ENCODE measurements at places on chromosomes 3 and 15.

DNA sequence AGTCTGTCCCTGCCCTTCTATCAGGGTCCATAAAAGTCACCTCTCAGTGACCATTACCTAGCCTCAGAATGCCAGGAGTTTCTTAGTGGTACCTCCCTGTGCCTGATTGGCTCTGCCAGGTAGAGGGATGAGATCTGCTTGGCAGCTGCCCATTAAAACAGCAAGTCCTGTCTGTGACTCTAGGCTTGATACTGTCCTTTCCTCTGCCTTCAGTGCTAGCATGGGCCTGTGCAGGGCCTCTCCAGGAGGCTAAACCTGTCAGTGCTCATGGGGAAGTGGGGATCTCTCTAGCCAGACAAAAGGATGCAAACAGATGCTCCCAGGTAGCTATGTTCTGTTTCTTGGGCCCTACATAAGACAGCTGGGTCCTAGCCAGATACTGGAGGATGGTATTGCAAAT lies 10.0 kb upstream of the MANF start:
- DNase-seq: no peak

DNA sequence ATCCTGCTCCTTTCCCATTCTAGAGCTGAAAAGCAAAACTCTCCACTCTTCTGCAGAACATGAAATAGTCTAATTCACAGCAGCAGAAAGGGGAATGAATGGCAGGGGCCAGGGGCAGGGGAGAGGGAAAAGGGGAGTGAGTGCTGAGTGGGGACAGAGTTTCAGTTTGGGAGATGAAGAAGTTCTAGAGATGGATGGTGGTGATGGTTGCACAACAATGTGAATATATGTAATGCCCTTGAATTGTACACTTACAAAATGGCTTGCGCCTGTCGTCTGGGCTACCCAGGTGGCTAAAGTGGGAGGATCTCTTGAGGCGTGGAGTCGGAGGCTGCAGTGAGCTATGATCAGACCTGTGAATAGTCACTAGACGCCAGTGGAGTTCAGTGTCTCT lies 78.5 kb upstream of the MEF2A start:
- no peak for DNase-seq

DNA sequence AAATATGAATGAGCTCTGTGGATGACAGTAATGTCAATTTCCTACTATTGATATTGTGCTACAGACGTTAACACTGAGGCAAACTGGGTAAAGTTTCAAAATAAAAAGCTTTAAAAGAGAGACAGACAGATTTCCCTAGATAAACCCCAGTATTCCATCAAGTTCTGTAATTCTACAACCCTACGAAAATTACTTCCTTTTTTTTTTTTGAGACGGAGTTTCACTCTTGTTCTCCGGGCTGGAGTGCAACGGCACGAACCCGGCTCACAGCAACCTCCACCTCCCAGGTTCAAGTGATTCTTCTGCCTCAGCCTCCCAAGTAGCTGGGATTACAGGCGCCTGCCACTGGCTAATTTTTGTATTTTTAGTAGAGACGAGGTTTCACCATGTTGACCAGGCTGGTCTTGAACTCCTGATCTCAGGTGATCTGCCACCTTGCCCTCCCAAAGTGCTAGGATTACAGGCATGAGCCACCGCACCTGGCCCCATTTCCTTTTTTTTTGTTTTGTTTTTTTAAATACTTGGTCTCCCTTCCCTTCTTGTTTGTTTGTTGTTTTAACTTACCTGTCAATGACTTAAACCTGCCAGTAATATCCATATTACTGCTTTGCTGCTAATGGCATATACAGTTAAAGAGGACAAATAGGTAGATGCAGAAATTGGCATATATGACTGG lies 57.2 kb downstream of the CBLB start:
- no peak for DNase-seq

DNA sequence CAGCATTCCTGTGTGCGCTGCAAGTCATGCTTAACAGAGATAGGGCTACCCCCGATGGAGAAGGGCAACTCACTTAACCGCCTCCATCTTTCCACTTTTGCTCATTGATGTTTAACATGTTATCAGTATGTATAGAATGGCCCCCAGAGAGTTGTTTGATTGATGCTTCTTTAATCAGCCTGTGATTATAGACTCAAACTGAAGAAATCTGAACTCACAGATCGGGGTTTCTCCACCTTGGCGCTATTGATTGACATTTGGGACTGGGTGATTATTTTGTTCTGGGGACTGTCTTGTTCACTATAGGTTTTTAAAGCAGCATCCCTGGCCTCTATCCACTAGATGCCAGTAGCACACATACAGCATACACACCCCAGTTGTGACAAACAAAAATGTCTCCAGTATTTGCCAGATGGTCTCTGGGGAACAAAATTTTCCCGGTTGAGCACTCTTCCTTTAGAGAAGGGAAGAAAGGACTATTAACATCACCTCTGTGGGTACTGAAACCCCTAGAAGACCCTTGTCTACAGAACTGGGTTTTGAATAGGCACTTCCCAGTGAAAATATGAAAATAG lies 54.4 kb downstream of the LARS2 start:
- DNase-seq: no peak

- no peak for DNase-seq
These were observed 38.0 kb downstream of the SMAD3 start for GRCh38 chr15:67103432-67103831.

DNA sequence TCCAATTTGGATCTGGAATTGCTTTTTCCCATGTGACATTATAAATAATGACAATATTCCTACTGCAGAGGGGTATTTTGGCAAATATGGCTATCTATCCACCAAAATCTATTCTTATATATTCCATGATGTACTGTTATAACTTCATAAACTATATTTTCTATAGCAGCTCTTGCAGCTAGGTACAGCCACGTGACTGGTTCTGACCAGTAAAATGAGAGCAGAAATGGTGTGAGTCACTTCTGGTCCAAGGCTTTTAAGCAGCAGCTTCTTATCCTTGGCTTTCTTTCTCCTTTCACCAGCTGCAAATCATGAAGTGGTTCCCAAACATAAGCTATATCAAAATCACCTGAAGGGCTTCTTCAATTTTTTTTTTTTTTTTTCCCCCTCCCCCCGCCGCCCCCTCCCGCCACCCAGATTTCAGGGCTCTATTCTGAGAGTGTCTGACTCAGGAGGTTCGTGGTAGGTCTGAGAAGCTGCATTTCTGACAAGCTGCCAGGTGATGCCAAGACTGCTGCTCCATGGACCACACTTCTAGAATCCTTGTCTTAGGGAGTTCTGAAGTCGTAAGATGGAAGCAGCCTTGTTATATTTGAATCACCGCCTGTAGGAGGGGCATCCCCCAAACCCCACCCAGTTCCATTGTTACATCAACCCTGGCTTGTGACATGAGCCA lies 357.5 kb downstream of the CHST2 start:
- no peak for DNase-seq

- no peak for DNase-seq
These were observed 470.7 kb upstream of the CBLB start for GRCh38 chr3:106339551-106339950.

GRCh38 chr15:31346367-31347066 lies 19.9 kb downstream of the KLF13 start:
- DNase-seq: no peak

DNA sequence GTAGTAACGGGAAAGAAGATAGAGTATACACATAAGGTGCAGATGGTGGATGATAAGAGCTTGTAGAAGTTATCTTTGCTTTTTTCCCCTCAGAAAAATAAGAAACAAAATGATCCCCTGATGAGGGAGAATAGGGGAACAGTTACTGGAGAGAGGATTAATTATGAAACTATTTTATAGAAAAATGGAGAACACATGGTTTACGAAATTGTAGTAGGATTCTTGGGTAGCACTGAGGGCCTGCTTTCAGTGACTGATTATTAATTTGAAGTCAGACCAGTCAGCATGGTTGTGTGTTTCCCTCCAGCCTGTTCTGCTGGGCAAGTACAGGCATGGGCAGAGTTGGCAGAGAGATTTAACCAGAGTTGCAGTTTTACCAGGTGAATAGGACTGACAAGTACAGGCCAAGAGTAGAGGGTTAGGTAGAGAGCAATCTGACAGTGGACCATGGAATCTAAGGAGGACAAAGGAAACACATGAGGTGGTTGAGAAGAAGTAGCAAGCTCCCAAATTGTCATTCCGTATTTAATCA lies 5.9 kb downstream of the SLC49A4 start:
- DNase-seq: no peak

DNA sequence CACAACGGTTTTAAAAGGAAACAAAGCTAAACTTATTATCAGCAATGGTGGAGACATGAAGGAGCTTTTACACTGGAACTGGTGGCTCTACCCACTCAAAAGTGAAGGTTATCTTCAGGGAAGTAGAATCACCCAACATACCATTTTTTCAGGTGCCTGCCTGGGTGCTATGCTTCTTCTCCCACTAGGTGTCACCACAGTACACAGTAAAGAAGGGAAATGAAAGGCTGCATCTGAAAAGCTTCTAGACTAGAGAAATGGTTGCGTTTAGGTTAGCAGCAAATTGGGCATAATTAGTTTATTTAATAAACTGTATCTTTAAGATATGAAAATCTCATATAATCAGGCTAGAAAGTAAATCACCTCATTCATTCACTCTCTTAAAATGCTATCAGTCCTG lies 47.0 kb upstream of the SELENOK start:
- peak; percentile 55 for DNase-seq

- no peak for DNase-seq
These were observed 9.9 kb downstream of the THAP10 start for GRCh38 chr15:70882361-70882760.

GRCh38 chr3:99656624-99657023 lies 18.2 kb downstream of the COL8A1 start:
- no peak for DNase-seq

DNA sequence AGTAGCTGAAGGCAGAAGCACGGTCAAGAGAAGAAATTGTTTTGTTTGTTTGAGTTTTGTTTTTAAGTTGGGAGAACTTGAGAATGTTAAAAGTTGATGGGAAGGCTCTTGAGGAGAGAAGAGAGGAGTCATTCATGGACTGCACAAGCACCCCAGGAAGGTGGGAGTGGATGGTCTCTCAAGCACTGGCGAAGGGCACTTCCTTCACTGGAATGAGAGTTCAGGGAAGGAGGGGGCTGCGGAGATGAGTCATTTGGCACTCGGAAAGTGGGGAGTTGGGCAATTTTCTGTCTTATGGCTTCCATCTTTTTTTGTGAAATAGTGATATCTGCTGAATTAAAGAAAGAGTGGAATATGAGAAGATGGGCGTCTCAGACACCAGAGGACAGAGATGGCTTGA lies 66.0 kb downstream of the ATP13A4 start:
- no peak for DNase-seq

DNA sequence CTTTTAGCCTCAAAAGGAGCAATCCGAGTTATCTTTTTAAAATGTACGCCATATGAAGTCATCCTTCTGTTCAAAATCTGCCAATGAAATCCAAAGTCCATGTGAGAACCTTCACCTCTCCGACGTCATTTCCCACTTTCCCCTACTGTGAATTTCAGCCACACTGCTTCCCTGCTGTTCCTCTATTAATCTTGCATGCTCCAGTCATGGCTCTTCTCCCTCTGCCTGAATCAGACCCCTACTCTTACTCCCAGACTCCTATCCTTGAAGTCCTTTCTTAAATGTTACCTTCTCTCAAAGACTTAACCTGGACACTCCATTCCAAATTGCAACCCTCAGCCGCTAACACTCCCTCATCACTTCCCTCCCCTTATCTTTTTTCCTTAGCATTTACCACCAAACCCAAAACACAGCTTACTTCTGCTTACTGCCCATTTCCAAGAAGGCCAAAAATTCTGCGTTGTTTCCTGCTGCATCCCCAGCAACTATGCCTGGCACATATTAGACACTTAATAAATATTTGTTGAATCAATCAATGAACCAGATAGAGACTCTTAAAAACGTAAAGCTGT lies 1.2 kb downstream of the NKIRAS1 start:
- DNase-seq: peak; percentile 39

- DNase-seq: no peak
These were observed 25.4 kb downstream of the SEC61A1 start for GRCh38 chr3:128077665-128078064.

DNA sequence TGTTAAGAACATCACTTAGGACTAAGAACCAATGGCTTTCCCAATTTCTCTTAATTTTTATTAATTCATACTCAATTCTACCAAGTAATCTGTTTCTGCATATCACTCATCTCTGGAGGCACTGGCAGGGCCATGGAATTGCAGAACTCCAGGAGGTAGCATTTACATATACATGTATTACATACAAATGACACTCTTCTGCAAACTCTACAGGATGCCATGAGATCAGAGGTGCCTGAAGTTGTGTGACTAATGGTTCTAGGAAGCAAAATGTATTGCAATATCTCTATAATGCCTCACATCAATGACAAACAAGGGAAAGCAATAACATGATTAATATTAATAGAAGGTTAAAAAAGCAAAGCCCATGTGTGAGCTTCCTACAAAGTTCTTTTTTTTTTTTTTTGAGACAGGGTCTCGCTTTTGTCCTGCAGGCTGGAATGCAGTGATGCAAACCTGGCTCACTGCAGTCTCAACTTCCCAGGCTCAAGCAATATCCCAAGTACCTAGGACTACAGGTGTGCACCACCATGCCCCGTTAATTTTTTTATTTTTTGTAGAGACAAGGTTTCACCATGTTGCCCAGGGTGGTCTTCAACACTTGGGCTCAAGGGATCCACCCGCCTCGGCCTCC lies 33.0 kb downstream of the DENND6A start:
- DNase-seq: no peak

DNA sequence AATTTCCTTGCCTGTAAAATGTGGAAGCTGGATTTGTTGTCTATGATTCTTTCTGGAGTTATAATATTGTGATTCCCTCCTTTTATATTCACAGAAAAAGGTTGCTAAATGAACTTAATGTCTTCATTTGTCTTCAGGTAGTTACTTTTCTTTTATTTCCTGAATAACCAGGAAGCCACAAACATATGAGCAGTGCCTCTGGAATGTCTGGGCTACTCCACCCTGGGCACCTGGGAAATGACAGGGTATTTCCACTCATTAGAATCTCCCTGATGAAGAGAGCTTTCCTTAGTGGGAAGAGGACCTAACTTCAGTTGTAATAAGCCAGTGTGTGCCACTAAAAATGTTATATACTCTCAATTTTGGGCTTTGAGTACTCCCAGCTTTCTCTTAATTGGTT lies 3.8 kb upstream of the SLMAP start:
- no peak for DNase-seq

DNA sequence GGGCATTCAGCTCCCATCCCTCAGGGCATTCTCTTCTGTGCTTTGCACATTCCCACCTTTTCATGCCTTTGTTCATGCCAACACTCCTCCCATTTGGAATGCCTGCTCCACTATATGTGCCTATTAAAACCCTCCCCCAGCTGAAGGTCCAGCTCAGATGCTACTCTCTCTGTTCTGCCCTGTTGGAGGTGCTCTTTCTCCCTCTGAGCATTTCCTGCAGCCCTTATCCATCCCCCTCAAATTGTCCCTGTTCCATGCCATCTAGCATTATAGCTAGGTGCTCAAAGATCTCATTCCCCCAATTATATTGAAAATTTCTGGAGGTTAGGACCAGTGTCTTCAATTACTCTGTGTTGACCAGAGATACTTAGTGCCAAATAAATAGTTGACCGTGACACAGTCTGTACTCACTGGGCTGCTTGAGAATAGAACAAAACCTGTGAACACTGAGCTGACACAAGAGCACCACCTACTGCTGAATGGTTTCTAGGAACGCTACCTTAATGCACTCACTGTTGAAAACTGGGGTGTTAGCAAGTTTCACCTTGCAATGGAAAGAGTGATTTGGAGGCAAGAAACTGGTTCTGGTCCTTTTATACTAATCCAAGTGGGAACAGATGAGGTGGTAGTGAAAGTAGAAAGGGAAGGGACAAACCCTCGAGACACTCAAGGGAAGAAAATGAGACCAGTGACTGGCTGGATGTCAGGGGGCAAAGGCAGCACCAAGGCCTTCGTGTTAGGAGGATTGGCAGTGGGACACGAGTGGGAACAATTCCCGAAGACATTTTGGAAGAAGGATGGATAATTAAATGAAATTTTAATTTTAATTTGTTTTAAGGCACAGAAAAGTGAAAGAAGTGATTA lies 289.8 kb upstream of the ROPN1 start:
- peak; percentile 47 for DNase-seq
